ENCODE measurements at places on chromosomes 4 and X. TPM values are rescaled to one million over a fixed set of nuclear protein-coding genes. Genes with fewer than 3 reads are reported as not detected.

DNA sequence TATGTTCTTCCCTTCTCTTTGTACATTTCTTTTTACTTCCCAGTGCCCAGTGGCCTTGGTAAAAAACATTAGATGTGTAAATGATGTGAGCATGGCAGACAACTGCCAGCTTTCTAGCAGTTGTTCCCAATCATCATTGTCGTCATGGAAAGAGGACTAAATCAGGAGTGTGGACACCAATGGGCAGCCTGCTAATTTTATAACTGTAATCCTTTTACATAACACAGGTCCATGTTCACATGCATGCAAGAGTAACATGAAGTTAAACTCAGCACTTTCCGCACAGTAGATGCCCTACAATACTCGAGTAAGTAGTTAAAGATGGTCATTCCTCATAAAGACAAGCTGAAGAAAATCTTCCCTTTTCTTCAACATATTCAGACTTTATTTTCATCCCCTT lies 23.4 kb upstream of the G3BP2 start:
- no peak for DNase-seq

GRCh38 chr4:112266823-112267222 lies 18.9 kb downstream of the TIFA start:
- no peak for DNase-seq

DNA sequence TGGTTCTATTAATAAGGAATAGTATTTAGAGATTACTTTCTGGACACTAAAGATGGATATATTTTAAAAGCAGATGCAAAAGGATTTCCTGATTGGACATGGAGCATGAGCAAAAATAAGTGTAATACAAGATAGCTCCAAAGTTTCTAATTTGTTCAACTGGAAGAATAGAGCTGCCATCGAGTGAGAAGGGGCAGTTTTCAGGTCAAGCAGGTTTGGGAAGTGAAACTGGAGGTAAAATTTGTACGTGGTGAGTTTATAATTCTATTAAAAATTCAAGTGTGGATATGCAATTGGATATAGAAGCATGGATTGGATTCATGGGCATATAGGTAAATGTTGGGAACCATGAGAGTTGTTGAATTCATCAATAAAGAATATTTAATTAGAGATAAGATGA lies 31.8 kb downstream of the PRDM8 start:
- no peak for DNase-seq

GRCh38 chr4:126957987-126958386 lies 674.8 kb upstream of the INTU start:
- DNase-seq = no peak

- DNase-seq = no peak
Observed at GRCh38 chr4:78796526-78796925, 20.4 kb downstream of the BMP2K start.

- DNase-seq = no peak
Observed at GRCh38 chr4:48543796-48544195, 53.7 kb downstream of the ZAR1 start.

- no peak for DNase-seq
Observed at GRCh38 chr4:168831585-168831918, 178.5 kb downstream of the CBR4 start.

DNA sequence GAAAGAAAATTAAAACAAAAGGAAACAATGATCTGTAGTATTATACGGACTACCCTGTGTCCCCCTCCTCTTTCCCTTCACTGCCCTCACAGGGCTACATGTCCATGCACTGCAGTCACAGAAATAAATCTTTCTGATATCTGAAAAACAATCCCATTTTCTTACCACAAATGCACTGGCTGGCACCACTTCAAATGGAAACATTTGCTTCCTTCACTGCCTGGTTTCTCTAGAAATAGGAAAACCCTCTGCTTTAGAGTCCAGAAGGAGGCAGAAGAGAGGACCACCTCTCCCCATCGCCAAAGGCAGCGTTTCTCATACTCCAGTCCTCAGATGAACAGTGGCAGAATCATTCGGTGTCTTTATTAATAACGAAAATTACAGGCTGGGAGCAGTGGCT lies 98.2 kb downstream of the GRIA3 start:
- DNase-seq = no peak

GRCh38 chr4:113394108-113394729 lies 344.8 kb downstream of the ANK2 start:
- no peak for DNase-seq

- no peak for DNase-seq
Observed at GRCh38 chr4:105137121-105137875, 9.4 kb upstream of the TET2 start.

DNA sequence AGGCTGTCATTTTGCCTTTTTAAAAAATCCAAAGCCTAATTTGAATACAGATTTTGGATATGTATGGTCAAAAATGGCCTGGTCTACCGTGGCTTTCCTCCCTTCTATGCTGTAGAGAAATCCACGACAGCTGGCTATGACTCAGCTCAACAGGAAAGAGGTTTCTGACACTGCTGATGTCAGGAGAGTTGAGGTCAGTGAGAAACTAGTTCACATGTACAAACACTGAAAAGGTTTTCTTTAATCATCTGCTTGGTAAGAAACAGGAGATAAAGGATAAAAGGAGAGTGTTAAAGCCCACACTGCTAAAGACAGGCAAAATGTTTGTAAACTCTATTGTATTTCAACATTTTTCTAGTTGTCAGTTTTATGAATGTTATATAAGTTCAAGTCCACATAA lies 113.9 kb downstream of the NYX start:
- DNase-seq = no peak

GRCh38 chr4:28443801-28444412 lies 1583.3 kb downstream of the STIM2 start:
- DNase-seq = no peak

- DNase-seq = no peak
Observed at GRCh38 chr4:38788317-38788716, 5.5 kb upstream of the TLR10 start.

GRCh38 chrX:13669246-13669737 lies 16.4 kb downstream of the TCEANC start:
- no peak for DNase-seq

GRCh38 chrX:147958291-147958690 lies 22.8 kb upstream of the FMR1NB start:
- DNase-seq = no peak

GRCh38 chr4:101813604-101814003 lies 23.1 kb downstream of the BANK1 start:
- no peak for DNase-seq

The GIMD1 gene
- not detected for total RNA-seq

The CT83 gene
- total RNA-seq = not detected

The DCAF12L1 gene
- 1.8 TPM for total RNA-seq

The CXCL10 gene
- total RNA-seq = 0.32 TPM

The STK32B gene
- 3.5 TPM for total RNA-seq

The KLHL5 gene
- 51.7 TPM for total RNA-seq

The ZNF630 gene
- 3.4 TPM for total RNA-seq

The BEX3 gene
- 45.2 TPM for total RNA-seq

The NXT2 gene
- 6.0 TPM for total RNA-seq

All from posterior vena cava (tissue), 2 donors.